CD4-positive, CD25-positive, alpha-beta regulatory T cell (primary cell): ENCODE measurements at places on chromosomes 12 and 14.

DNA sequence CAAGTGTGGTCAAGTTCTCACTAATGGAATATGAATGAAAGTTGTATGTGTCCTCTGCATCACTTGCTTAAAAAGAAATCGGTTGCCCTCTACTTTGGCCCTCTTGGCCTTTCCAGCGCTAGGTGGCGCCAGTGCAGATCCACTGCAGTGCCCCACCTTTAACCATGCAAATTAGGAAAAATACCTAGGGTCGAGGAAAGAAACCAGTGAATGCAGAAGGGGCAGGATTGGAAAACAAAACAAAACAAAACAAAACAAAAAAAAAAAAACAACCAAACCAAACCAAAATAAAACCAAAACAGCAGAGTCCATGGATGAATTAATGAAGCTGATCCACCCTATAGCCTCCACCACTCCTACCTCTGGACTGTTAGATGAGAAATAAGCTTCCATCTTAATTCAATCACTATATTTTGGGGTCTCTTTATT is 12.9 kb upstream of the NEMF start:
- DNase-seq: peak; percentile 85

GRCh38 chr12:79141776-79142175 is 277.2 kb downstream of the SYT1 start:
- no peak for DNase-seq

GRCh38 chr14:92900660-92901059 is 22.3 kb upstream of the CHGA start:
- DNase-seq: no peak

GRCh38 chr12:75479963-75480461 is 543 bp upstream of the GLIPR1 start:
- DNase-seq: no peak

- DNase-seq: no peak
These were observed 16.9 kb downstream of the BEST3 start for GRCh38 chr12:69682110-69682755.

DNA sequence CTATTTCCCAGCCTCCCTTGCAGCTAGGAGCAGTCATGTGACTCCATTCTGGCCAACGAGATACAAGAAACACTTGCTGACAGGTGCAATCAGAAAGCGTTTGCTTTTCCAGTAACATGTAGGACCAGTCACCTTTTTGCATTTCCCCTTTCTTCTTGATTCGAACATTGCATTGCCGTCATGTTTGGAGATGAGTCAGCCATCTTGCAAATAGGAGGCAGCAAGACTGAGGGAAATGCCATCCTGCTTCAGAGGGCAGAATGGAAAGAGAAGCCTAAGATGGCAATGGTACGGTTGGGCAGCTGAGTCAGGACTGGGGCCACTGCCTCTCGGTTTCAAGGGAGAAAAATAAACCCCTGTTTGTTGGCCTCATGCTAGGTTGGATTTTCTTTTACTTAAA is 34.5 kb upstream of the GPR132 start:
- no peak for DNase-seq

- DNase-seq: no peak
These were observed 45.6 kb upstream of the BCL2L14 start for GRCh38 chr12:12024911-12025682.

DNA sequence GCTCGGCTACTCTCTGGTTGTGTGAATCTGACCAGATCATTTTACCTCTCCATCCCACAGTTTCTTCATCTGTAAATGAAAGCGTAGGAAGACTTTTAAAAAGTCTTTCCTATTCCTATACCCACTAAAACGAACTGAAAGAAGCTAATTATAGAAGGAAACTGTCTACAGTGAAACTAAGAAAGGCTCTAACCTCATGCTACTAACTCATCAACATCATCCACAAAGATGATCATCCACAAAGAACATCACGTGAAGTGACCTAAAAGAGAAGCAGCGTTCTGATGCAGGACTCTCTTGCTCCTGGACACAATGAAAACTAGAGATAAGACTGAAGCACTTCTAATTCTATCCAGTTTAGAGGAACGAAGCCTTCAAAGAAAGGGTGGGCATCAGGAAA is 58.5 kb upstream of the OSBPL8 start:
- DNase-seq: no peak

DNA sequence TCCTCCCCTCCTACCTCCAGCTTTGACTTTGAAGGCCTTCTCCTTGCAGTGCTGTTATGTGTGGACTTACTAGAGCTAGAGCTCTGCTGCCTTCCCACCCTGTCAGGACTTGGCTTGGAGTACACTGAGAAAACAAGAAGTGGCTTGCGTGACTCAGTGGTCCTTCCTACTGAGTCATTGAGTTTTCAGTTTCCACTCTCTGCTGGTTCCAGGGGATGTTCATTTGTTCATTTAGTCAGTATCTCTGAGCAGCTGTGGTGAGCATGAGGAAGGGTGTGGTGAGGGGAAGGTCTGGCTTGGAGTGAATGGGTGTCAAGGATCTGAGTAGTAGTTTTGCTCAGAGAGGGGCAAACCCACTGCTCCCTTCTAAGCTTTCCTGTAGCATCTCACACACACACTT is 17.2 kb upstream of the ELK3 start:
- DNase-seq: no peak

GRCh38 chr14:80523518-80524117 is 312.3 kb upstream of the DIO2 start:
- DNase-seq: no peak

GRCh38 chr14:22886500-22887259 is 3.7 kb downstream of the REM2 start:
- peak; percentile 75 for DNase-seq

GRCh38 chr14:58747181-58747580 is 109.4 kb downstream of the DACT1 start:
- no peak for DNase-seq

DNA sequence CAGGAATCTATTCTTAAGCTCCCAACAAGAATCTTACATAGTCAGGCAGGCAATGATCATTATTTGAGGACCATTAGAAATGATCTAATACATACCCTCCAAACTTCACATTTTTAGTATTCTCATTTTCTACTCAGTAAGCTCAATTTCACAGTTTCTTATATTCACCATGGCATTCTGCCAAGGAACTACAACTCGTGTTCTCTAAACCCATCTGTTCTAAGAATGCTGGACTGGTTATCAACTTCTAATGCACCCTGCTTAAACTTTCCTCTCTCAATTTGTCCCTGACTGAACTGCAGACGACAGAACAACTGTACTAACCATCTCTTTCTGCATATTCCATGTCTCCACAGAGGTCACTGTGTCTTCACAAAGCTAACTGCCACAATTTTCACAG is 58.6 kb downstream of the GXYLT1 start:
- DNase-seq: no peak

- DNase-seq: no peak
These were observed 163.3 kb downstream of the ETV6 start for GRCh38 chr12:11812586-11813437.

DNA sequence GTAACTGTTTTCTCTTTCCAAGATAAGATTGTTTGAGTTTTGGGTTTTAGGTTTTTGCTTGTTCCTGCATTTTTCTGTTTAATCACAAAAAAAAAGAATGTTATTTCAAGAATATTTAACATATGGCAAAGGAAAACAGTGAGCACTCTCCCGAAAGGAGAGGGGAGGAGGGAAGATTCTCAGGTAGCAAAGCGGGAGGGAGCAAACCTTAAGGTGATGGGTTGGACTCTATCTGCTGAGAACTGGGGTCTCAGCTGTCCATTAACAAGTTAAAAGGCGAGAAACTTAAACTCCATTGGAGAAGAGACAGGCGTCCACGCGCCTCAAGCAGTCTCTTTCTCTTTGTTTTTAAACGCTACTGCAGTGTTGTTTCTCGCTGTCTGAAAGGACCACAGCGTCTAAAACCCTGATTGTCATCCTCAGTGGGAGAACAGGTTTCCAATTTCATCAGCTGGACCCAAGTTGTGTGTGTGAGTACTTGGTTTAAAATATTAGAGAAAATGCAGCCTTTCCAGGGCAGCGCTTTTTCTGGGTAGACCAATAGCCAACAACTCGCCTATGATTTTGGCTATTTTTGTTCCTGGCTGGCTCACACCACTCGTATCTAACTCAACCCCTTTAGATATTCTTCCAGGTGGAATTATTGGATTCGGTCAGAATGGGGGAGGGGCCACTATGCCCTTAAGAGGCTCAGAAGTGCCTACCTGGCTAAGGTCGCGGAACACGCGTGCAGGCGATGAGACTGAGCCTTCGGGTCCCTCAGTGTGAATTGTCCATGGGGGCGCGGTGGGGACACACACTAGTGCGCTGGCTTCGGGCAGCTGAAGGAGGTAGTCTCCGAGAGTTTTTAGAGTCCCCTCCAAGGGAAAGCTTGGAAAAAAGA is 8.2 kb downstream of the SIX1 start:
- no peak for DNase-seq
